Caco-2 (cell line): ENCODE measurements at places on chromosomes 7 and 10. TPM values are rescaled to one million over a fixed set of nuclear protein-coding genes. Genes with fewer than 3 reads are reported as not detected.

DNA sequence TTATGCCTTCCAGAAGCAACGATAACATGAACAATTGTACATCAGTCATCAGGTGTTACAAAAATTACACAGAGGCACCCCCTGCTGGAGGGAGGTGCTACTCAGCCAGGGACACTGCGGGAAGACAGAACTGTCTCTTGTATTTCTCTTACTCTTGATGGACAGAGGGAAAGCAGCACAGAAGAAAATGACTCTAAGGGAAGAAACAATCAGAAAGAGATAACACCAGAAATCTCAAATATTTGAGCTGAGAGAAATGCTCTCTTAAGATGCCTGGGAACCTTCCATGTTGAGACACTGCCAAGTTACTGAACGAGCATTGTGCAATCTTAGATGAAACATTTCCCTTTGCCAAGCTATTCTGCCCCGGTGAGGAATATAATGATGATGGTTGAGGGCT is 227.6 kb upstream of the NPSR1 start:
- peak; percentile 48 for DNase-seq

- no peak for DNase-seq
Measured at GRCh38 chr10:62732841-62733653, 71.5 kb upstream of the ADO start.

DNA sequence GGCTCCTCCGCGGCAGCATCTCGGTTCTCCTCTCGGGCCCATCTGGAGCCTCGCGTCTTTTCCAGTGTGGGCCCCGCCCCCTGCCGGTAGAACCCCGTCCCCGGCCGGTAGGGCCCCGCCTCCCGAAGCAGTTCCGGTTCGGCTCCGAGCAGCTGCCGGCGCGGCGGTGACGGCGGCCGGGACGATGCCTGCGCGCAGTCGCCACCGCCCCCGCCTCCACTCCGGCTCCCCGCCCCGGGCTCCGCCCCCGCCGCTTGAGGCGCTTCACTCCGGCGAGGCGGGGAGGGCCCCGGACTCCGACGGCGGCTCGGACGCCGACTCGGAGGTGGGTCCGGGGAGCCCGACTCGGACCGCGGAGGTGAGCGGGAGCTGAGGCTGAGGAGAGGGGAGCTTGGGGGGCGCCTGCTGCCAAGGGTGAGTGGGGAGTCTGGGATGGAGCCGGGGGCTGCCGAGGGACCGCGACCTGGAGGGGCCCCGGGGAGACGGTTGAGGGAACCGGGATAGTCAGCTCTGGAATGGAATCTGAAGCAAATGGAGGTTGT is at the start of gene SAMD8:
Gene SAMD8 (plus strand): TSS at position 292 of the 542 bp plus-strand sequence. CDS start 38,873 bp downstream, outside the sequence.
- peak; percentile 99 for DNase-seq

DNA sequence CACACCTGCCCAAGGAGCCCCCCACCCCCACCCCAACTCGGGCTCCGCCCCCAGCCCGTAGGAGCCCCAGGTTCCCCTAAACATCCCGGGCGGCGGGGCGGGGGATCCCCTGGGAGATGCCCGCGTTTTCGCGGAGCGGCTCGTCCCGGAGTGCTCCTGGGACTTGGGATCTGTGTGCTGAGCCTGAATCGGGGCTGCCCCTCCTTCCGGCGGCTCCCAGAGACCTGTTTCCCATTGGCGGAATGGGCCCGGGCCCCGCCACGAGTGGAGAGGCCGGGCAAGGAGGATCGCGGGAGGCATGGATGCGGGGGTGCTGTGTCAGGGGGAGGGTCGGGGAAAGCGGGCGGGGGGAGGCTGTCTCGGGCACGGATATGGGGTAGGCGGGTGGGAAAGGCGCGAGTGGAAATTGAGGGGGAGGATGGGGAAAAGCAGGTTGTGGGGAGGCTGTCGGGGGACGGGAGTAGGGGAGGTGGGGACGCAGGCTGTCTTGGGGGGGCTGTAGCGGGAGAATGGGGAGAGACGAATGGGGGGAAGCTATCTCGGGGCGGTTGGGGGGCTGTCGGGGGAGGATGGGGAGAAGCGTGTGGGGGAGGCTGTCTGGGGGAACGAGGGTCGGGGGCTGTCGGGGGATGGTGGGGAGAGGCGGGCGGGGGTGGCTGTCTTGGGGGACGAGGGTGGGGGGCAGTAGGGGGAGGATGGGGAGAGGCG is 572 bp upstream of the BHLHA15 start:
- no peak for DNase-seq

Gene CALHM1
- total RNA-seq = not detected in 2 replicates

Gene SEMA3A
- 55.1 and 55.4 TPM in 2 replicates for total RNA-seq

Gene OR9A4
- total RNA-seq = not detected in 2 replicates
